ENCODE measurements at places on chromosomes 16 and 17.

GRCh38 chr17:72382971-72383722 lies 262.3 kb downstream of the SOX9 start:
- DNase-seq, result no peak

DNA sequence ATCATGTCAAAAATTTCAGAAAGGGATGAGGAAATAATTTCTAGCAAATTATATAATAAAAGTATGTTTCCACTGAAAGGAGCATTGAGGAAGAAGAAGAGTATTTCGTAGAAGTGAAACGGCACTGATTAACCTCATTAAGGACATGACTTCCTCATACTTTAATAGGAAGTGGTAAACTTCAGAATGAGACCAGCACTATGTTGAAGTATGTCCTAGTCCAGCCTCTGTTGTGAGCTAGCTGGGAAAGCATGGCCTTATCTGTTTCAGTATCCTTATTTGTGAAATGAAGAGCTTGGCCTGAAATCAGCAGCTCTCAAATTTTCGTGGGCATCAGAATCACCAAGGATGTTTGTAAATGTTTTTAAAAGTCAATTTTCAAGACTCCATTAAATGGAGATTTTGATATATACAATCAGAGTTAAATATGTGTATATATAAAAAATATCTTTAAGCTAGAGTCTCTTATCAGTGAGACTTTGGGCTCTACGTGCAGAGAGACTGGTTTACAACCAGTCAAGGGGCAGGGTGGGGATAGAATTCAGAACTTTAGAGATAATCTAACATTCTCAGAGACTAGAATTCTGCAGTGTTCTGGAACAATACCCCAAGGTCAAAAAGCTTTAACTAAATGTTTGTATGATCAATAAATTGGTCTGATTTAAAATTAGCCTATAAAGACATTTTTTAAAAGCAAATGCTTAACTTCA lies 365.4 kb downstream of the CDH13 start:
- DNase-seq, result no peak

DNA sequence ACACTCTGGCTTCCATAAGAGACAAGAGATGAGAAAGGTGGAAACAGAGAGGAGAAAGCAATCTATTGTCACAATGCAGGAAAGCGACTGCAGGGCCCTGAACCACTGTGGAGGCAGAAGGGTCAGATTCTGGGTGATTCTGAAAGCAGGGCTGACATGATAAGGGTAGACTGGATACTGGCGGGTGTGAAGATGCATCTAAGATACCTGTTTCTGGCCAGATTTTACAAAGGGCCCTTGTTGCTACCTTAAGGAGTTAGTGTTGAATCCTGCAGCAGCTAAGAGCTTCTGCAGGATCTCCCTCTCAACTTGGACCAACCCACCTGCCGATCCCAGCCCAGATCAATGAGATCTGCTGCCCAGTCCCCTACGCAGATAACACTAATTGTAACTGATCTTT lies 6.1 kb upstream of the MEFV start:
- DNase-seq, result no peak

- no peak for DNase-seq
Measured at GRCh38 chr16:8867932-8868415, 832 bp downstream of the CARHSP1 start.

- DNase-seq, result no peak
Measured at GRCh38 chr17:78888941-78889518, 14.0 kb downstream of the CEP295NL start.

GRCh38 chr17:77529328-77529650 lies 388.5 kb downstream of the SEC14L1 start:
- no peak for DNase-seq

- no peak for DNase-seq
Measured at GRCh38 chr17:29018788-29019474, 13.1 kb upstream of the SEZ6 start.

DNA sequence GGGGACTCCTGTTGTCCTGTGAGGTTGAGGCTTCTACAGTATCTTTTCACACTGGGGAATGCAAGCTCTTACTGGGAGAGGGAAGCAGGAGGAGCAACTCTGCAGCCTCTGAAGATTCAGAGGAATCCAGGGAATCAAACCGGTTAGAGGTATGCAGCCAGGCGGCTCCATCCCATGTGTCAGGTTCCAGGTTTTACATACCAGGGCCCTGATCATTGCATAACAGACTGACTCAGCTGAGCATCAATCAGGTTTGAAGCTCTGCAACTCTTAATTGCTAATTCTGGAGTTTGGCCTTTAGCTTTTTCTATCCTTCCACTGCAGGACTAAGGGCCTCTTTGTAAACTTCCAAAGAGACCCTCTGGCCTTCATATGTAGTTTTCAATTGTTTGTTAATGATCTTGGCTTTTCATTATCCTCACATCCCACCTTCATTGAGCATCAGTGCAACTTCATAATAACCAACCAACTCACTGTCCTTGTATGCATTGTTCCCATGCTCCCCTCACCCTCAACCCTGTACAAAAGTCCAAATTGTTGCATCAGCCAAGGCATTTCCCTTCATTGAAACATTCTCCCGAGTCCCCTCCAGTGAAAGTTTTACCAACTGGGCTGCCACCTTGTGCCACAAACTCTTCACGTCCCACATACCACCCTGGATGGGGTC lies 59.7 kb upstream of the DHX40 start:
- DNase-seq, result no peak

DNA sequence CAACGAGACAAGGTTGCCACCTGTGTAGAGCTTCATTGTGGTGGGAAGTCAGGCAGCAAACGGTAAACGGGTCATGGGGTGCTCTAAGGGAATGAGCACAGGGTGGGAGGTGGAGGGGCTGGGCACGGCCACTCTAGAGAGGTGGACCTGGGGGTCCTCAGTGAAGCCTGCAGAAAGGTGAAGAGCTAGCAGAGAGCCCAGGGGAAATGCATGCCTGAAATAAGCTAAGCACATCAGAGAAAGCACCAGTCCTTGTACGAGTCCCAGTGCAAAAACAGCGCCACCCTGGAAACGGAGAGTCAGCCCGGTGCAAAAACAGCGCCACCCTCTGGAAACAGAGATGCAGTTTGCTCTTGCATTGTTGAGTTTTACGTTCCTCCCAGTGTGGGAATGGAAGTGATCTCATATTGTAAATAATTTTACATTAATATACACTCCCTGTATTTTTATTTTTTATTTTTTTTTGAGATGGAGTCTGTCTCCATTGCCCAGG lies 65.0 kb downstream of the TBC1D16 start:
- DNase-seq, result no peak

GRCh38 chr16:80161799-80162739 lies 378.7 kb upstream of the DYNLRB2 start:
- DNase-seq, result no peak

DNA sequence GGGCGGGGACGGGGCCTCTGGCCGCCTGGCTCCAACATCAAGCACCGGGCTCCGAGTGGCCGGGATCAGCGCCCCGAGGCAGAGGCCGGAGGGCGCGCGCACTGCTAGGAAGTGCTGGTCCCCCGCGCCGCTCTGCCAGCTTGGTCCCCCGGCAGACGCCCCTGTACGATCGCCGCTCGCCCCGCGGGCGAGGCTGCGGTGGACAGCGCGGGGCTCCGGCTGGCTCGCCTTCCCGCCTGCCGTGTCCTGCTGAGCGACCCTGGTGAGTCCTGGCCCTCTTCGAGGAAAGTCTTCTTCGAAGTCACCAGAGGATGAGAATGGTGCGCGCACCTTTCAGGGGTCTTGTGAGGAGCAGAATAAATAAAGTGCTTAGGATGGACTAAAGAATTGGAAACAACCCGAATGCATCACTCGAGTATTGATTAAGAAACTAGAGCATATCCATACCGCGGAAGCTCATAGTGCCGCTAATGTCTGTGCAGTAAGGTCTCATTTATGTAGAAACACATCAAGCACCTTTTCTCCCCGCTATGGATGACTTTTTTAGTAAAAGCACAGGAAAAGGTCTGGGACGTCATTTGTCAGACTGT lies 392 bp downstream of the ZNF213 start:
- DNase-seq, result no peak

DNA sequence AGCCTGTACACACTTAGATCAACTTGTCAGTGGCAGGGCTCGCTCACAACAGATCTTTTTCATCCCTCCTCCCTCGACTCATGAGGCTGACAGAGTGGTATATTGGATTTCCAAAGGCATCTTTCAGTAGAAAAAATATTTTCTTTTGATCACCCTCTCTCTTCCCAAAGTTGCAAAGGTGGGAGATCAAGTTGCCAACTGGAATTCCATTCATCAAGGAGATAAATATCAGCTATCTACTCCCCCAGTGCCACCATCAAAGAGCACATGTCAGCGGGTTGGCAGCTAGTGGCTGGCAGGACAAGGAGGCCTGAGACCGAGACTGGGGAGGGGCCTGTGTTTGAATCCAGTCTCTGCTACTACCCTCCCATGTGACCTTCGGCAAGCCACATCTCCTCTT lies 539.7 kb upstream of the CDH11 start:
- no peak for DNase-seq

GRCh38 chr17:43603321-43603720 lies 57.2 kb upstream of the ETV4 start:
- DNase-seq, result no peak

GRCh38 chr16:3400446-3400778 lies 392 bp downstream of the ZSCAN32 start:
- no peak for DNase-seq

DNA sequence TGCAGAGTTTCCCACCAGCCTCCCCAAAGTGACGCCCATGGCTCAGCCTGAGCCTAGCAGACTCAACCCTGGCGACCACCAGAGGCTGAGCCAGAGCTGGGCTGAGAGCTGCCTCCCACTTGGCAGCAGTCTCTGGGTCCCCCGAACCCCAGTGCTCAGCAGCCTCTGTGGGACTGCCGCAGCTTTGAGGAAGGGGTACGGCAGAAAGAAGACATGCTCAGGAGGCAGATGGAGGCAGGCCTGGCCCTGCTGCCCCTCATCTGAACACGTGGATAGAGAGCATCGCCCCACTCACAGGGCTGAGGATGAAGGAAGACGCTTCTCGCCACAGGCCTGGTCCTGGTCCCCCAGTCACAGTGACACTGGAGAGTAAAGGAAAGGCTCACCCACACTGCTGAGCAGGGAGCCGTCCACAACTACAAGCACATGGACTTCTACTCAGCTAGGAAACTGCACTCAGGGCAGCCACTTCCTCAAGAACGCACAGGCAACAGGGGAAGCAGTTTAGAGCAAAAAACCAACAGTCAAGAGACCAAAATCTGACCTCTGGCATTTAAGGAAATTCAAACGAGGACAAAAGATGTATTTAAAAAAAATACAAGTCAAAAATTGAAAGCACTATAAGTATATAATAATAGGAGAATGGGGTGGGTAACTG lies 45.2 kb upstream of the GSG1L start:
- DNase-seq, result no peak

- no peak for DNase-seq
Measured at GRCh38 chr16:72286936-72287620, 115.1 kb upstream of the PMFBP1 start.

DNA sequence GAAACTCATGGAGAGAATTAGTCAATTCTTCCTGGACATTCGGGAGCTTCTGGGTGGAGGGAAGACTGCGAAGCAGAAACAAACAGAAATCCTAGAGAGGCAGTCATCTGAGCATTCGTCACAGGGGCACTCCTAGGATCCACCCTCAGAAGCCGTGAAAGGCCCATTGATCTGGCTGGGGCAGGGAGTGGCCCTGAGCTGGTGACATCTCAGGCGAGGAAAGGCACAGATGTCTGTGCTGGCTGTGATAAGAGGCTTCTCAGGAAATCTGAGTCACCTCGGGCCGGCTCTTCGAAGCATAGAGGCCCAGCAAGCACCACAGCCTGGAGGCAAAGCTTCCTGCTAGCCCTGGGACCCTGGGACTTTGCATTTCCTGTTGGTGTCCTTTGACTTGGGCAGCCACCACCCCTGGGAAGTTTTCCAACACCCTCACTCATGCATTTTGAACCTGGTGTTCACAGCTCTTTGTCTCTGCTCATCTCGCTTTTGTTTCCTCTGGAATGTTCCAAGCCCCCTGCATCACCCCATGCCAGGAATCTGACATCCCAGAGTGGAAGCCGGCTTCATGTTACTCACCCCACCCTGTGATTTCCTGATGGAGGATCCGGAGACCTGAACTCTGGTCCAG lies 23.3 kb upstream of the CDRT4 start:
- DNase-seq, result no peak

- DNase-seq, result no peak
Measured at GRCh38 chr17:82201498-82201910, 11.1 kb downstream of the CCDC57 start.

DNA sequence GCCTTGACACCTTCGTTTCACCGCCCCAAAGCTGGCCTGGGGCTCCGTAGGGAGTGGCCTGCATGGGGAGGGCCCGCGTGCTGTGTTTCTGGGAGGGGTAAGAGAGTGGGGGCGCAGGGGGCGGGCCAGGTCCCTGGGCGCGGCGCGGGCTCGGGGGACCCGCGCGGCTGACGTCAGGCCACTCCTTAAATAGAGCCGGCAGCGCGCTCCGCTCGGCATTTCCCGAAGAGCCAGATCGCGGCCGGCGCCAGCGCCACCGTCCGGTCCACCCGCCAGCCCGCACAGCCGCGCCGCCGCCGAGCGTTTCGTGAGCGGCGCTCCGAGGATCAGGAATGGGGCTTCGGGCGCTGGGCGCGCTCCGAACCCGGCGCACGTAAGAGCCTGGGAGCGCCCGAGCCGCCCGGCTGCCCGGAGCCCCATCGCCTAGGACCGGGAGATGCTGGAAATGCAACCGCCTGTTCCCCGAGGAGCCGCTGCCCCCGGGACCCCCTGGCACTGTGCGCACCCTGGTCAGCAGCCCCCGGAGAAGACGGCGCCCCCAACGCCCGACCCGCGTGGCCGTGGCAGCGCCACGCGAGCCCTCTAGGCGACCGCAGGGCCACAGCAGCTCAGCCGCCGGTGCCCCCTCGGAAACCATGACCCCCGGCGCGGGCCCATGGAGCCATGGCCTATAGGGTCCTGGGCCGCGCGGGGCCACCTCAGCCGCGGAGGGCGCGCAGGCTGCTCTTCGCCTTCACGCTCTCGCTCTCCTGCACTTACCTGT lies at the start of gene HS3ST2:
TSS of gene HS3ST2 (plus strand) at position 215 of the 763 bp plus-strand sequence. CDS start at position 664, 449 bp downstream.
- no peak for DNase-seq

GRCh38 chr16:58456193-58456592 lies 43.8 kb upstream of the NDRG4 start:
- DNase-seq, result no peak

- DNase-seq, result no peak
Measured at GRCh38 chr17:65198653-65199382, 61.6 kb downstream of the RGS9 start.

DNA sequence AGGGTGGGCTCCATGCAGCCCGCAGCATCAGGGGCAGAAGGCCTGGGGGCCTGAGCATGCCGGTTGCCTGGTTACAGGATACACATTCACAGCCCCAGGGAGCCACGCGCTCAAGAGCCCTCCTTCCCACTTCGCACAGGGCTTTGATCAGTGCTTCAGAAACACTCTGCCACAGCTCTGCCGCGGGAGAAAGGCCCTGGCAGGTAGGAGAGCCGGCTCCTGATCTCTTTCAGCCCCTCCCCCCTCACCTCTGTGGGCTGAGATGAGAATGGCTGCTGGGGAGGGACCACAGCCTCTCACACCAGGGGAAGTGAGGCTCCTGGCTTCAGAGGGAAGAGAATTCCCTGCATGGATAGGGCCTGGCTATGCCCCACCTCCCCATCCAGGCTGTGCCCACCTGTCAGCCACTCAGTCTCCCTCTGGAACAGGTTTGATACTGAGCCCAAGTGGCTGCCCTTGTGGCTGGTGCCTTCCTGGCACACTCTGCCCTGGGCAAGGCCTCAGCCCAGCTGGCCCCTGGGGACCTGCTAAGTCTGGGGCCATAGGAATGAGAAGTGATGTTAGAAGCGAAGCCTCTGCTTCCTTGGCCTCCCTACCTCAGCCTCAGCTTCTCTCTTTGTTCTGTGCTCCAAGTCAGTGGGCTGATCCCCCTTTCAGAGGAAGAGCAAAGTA lies 8.6 kb downstream of the DOK4 start:
- no peak for DNase-seq

GRCh38 chr16:84298376-84298899 lies 3.8 kb downstream of the WFDC1 start:
- no peak for DNase-seq

- DNase-seq, result no peak
Measured at GRCh38 chr16:86165479-86165878, 266.5 kb downstream of the IRF8 start.

Measured in stimulated activated CD8-positive, alpha-beta memory T cell treated with anti-CD3 and anti-CD28 coated beads, Interleukin-15, amount 100 ng/mL, for 48 hours (primary cell).